ENCODE measurements at places on chromosomes 13 and 19.

DNA sequence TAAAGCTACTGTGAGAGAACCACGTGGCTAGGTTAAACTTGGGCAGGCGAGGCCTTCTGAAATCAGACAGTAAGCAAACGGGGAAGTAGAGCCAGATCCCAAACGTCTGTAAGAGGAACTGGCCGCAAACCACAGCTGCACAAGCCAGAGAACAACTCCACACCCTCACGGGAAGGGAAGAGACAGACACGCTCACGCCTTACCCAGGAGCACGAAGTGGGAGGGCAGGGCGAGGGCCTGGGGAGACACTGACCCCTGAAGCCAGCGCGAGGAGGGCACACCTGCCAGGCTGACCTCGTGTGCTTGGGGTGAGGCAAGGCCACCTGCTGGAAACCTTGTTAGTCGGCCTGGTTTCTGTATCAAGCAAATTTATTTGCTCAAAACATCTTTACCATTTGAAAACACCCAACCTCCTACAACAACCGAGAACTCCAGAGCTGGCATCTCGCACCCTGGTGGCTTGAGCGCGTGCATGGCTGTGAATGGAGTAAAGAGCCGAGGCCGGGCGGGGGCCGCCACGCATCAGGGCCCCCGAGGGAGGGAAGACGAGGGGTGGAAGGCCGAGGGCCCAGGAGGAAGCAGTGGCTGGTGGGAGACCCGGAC is 7.3 kb downstream of the POLR2E start:
- DNase-seq = no peak

- DNase-seq = no peak
Measured at GRCh38 chr13:51562011-51562671, 22.1 kb upstream of the WDFY2 start.

GRCh38 chr19:2294687-2295335 is 12.8 kb upstream of the PEAK3 start:
- DNase-seq = peak; percentile 69

- DNase-seq = no peak
Measured at GRCh38 chr19:4087787-4088679, 21.3 kb upstream of the ZBTB7A start.

DNA sequence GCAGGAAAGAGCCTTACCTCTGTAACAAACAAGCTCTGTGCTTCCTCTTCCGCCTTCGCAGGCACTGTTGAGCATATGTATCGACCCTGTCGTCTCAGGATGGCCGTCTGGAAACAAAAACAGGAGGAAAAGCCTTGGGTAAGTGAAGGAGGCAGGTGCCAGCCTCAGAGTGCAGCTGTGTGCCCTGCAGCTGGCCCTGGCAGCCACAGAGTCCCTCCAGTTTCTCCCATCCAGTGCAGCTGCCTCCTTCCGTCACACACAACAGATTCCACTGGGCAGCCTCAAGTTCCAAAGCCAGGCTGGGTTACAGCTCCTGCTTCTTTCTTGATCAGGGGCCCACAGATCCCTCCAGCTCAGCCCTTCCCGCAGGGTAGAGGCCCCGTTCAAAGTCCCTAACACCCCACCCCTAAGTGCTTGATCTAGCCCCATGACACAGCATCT is 47.7 kb downstream of the DOCK9 start:
- no peak for DNase-seq

DNA sequence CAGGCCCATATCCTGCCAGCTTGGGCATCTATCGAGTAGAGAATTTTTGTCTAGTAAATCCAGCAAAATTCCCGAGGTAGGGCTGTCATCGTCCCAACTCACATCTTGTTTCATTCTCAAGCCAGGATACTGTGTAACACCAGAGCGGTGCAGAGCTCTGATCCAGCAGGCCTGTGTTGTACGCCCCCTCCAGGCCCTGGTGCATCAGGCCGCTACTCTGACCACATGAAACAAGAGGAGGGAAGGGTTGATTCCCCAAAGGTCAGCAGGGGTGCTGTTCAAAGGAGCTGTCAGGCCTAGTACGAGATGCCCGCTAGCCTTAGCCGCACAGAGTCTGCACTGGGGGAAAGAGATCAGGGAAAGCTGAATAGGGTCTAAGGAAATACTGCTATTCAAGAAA is 276.0 kb downstream of the SLC7A1 start:
- no peak for DNase-seq

Data from EL (cell line).